ENCODE measurements at places on chromosomes 3 and 15. TPM values are rescaled to one million over a fixed set of nuclear protein-coding genes. Genes with fewer than 3 reads are reported as not detected.

Gene FANCD2OS
- polyA plus RNA-seq = not detected

GRCh38 chr3:64244011-64244942, 19.0 kb upstream of the PRICKLE2 start:
- no peaks in the 10 kb centered on the region for H3K4me1 ChIP-seq
- H3K27me3 ChIP-seq = no peaks in the 10 kb centered on the region
- H3K4me3 ChIP-seq = no peak overlapping the region
- H3K36me3 ChIP-seq = no peaks in the 10 kb centered on the region
- no peak overlapping the region for H3K27ac ChIP-seq
- no peak for DNase-seq

Gene TMEM212
- not detected for polyA plus RNA-seq

Gene REC114
- polyA plus RNA-seq = not detected

Gene ZNF80
- polyA plus RNA-seq = not detected

GRCh38 chr15:75203908-75204263, 2.2 kb downstream of the C15orf39 start:
- H3K27ac ChIP-seq = peak overlapping the region; percentile 82
- peaks cover 56% of the 10 kb centered on the region for H3K4me1 ChIP-seq
- peak overlapping the region; percentile 95 for H3K4me3 ChIP-seq
- DNase-seq = no peak
- H3K36me3 ChIP-seq = peaks cover 35% of the 10 kb centered on the region
- H3K27me3 ChIP-seq = no peaks in the 10 kb centered on the region

DNA sequence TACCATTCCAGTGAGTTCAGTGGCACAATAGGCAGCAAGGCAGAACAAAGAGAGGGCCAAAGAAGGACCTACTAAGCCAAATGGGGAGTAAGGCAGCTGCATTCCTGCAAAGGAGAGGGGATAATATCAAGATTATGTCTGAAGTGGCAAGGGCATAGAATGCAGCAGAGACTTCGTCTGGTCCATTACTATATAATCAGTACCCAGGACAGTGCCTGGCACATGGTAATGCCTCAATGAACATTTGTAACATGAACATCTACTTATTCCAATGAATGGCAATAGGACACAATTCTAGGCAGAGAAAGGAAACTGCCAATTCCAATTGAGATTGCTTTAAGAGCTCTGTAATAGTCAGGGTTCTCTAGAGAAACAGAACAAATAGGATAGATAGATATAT, 82.1 kb upstream of the STAC start:
- no peaks in the 10 kb centered on the region for H3K27me3 ChIP-seq
- no peak overlapping the region for H3K4me3 ChIP-seq
- H3K4me1 ChIP-seq = no peaks in the 10 kb centered on the region

Gene ZKSCAN7
- polyA plus RNA-seq = 0.57 TPM

GRCh38 chr3:99498550-99499234, 139.7 kb upstream of the COL8A1 start:
- no peak for DNase-seq
- H3K36me3 ChIP-seq = no peaks in the 10 kb centered on the region
- no peak overlapping the region for H3K4me3 ChIP-seq

Gene SUCNR1
- 0.20 TPM for polyA plus RNA-seq

Data from CD14-positive monocyte (primary cell).